Inflammatory macrophage (primary cell): ENCODE measurements at places on chromosomes 11 and 22.
A peak's percentile ranks its signal among the peaks of the same experiment; 100 is the strongest.

DNA sequence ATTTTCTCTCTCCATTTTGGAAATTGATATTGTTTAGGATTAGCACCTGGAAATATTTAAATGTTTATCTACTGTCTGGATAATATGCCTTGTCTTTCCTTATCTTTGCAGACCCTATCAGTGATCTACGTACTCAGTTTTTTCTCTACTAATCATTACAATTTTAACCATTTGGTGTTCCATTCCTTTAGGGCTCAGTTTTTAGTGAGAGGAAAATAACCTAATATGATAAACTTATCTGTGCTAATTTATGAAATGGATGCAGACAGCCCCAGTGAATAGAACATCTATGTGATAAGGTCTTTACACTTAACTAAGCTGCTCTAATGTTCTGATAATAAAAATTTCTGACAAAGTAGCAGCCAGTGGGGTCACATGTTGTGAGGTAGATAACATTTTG is 68.5 kb downstream of the SVIP start:
- no peak for DNase-seq

DNA sequence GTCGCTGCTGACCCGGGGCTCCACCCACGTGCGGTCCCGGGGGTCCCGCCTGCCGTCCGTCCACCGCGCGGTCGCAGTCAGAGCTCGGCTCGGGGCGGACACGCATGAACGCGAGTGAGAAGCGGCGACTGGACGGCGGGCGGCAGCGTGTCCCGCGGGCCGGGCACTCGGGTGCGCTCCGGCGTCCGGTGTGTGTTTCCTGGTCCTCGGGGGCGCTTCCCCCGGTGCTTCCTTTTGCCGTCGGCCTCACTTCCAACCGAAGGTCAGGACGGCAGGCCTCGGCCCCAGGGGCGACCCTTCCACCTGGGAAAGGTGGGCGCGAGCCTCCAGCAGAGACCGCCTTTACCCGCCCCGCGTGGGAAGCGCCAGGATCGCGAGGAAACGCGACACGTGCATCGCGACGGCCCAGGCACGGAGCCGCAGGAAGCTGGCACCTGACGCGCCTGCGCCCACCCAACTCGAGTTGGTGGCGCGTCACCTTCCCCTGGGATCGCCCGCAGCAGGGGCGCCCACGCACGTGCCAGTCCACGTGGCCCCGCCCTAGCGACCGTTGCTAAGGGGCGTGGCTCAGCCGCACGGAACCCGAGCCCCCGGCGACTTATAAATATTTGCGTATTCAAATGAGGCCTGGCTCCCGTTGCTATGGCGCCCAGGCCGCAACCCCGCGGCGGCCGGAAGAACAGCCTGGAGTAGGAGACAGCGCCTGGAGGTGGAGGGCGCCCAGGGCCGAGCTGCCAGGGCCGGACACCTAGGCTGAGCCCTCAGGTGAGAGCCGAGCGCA is at the start of gene LRRC56:
Gene LRRC56, plus strand, starts transcription at position 687 of the 781 bp plus-strand sequence. CDS start 3,158 bp downstream, outside the sequence.
- peak; percentile 82 for DNase-seq

- DNase-seq, result no peak
Observed at GRCh38 chr11:46920755-46921154, 2.4 kb upstream of the LRP4 start.

DNA sequence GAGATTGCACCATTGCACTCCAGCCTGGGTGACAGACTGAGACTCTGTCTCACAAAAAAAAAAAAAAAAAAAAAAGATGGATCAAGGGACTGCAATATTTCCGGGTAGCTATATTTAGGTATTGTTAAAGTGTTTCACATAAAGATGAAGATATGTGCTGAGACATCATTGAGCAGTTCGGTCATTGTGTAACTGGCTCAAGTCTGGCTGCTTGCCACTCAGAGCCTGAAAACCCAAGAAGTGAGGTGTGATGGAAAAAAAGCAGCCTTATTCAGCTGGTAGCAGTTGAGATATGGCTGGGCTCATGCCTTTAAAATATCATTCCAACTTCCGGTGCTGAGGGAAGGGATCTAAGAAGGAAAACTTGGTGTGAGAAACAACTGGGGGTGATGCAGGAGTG is 46.9 kb downstream of the LUZP2 start:
- DNase-seq, result no peak

DNA sequence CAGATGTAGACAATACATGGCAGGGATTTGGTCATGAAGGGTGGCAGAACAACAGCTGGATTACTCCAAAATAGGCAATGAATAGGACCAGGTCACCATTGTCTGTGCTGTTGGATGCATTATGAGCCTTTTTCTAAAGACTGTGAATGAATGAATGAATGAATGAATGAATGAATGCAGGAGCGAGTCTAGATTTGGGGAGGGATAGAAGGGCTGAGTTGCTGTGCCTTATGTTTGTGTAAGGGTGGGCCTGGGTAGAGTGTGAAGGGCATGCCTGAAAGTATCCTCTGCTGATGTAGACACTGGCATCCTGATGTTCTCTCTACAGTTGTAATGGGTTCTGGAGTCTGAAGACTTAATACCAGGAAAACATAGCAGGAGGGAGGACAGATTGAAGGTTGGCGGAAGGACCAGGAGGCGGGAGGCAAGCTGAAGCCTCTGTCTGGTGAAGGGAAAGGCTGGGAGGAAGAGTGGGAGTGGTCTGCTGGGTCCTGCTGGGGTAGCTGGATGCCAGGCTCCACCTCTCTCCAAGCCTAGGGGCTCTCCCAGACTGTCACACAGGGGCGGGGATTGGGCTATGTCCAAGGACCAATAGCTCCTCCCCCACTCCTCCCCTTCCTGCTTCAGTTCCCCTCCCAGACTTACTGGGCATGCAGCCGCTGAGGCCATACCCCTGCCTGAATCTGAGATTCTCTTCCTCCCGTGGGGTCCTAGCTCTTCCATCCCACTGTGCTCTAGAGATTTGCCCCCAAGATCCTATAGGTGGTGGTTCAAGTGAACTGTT is 4.8 kb downstream of the TRIM3 start:
- DNase-seq, result peak; percentile 60

- no peak for DNase-seq
Observed at GRCh38 chr11:119726150-119726553, 2.8 kb downstream of the NECTIN1 start.

DNA sequence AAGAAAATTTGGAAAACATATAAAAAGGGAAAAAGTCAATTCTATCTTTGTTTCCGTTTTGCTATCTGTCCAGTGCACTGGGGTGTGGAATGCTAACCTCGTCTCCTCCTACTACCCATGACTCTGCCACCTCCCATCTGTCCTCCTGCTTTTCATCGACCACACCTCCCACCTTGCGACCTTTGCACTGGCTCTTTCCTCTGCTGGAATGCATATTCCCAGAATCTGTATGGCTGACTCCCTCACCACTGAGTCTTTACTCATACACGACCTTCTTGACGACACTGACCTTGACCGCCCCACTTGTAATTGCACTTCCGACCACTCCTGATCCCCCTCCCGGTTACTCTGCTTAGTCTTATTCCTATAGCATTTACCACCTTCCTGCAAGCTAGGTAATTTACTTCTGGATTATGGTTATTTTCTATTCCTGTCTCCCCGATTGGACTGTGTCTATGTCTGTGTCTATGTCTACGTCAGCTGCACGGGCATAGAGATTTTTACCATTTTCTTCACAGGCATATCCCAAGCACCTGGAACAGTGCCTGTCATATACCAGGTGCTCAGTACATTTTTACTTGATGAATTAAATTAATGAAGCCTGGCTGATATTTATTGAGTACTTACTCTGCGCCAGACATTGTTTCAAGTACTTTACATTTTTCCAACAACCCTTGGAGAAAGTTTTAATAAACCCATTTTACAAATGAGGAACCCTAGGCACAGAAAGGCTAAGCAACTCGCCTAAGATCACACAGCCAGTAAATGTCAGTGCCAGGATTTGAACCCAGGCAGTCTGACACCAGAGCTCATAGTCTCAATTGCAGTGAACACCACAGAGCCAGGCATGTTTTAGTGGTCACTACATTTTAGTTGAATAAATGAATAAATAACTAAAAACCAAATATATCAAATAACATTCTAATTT is 89.3 kb upstream of the SLC22A12 start:
- no peak for DNase-seq

- no peak for DNase-seq
Observed at GRCh38 chr11:85939099-85940015, 84.2 kb downstream of the CCDC83 start.

DNA sequence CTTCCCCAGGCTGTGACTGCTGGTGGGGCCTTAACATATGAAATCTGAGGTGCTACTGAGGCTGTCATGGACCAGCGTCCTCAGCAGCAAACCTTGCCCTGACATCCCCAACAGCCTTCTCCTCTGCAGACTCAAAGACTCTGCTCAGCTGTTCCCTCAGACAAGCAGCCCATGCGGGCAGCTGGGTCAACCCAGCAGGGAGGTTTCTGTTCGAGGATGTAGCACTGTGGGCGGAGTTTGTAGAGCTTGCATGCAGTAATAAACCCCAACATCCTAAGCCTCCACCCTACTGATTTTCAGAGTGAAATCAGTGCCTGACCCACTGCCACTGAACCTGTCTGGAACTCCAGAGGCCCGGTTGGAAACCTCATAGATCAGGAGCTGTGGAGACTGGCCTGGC is 88.8 kb upstream of the XKR3 start:
- DNase-seq, result no peak

DNA sequence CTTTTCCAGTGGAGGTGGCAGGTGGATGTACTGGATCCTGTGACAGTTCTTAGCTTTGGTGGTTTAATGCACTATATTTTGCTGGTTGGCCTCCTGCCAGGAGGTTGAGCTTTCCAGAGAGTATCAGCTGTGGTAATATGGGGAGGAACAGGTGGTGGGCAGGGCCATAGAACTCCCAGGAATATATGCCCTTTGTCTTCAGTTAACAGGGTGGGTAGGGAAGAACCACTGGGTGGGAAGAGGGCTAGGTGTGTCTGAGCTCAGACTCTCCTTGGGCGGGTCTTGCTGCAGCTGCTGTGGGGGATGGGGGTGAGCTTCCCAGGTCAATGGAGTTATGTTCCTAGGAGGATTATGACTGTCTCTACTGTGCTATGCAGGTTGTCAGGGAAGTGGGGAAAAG is 203.8 kb downstream of the DLG2 start:
- no peak for DNase-seq

GRCh38 chr22:37391702-37392101 is 35.6 kb downstream of the ELFN2 start:
- DNase-seq, result no peak
